ENCODE measurements at places on chromosomes 4 and X. TPM values are rescaled to one million over a fixed set of nuclear protein-coding genes. Genes with fewer than 3 reads are reported as not detected.

GRCh38 chr4:147361726-147362125 is 119.2 kb upstream of the EDNRA start:
- peak; percentile 91 for DNase-seq

GRCh38 chr4:13240066-13240465 is 244.1 kb downstream of the RAB28 start:
- peak; percentile 92 for DNase-seq

DNA sequence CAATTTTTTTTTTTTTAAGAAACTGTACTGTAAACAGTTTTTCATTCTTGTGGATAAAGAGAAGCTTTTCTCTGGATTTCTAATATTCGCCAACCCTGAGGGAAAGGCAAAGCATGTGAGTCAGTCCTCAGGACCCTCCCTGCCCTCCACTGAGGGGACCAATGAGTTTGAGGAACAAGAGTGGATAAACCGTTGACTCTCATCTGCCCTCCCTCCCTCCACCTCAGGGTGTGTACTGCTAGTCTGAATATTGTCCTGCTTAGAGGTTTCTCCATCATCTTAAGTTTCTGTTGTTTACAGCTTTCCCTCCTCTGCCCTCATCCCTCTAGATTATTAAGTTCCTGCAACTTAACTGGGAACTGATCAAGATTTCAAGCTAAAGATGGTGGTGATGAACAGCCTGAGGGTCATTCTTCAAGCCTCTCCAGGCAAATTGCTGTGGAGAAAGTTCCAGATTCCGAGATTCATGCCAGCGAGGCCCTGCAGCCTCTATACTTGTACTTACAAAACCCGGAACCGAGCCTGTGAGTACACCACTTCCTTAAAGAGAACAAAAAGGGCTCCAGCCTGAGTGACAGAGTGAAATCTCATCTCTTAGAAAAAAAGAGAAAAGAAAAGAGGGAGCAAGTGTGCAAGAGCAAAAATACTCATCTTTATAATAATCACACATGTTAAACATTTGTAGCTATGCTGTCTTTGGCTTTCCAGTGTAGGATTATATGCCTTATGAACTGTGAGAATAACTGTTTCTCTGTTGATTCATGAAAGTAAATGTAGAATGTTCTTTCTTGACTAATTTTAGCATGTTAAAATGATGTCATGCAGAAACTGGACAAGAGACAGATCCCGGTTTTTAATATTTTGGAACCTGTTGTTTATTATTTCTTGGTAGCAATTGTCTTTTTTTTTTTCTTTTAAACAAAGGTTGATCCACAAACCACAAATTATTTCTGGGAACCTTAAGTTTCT is 11.9 kb downstream of the CA5B start:
- DNase-seq, result no peak

DNA sequence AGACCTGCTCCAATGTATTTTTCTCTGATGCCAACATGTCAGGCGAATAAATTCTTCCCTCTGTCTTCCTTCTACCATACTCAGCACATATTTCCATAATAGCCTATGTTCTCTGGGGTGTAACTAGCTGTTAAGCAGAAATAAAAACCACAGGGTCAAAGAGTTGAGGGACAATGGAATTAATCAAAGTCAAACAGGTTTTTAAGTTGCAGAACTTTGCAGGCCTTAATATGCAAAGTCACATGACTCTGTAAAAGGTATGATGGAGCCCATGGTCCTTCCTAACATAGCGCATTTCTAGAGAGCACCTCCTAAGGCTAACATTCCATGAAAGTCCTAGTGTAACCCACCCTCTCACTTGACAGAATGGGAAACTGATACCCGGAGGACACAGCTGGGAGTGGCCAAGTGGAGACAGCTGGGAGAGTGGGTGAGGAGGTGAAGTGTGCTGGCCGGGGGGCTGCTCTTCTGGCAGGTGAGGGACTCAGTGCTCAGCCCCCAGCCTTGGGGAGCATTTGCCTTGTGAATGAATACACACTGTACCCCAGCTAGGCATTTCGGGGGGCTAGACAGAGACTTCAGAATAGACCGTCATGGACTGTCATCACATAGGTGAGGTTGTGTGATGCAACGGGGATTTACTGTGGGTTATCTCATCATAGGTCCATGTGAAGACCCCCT is 8.4 kb upstream of the SORCS2 start:
- no peak for DNase-seq

UGT2B11 gene
- not detected for total RNA-seq

DNA sequence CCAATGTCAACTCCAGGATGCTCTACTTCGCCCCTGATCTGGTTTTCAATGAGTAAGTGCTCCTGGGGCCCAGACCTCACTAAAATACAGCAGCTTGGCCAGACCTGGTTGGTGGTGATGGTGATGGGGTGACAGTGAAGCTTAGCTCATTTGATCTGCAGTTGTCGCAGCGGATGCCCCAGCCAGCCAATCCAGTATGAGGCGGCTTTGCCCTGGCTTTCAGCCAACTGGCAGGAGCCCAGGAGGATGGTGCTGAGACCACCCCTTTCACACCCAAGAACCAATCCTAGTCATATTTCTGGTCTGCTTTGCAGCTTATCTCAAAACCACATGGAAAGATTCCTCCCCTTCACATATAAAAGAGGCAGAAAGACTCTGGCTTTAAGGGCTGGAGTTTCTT is 173.8 kb downstream of the AR start:
- no peak for DNase-seq

GRCh38 chrX:489820-490219 is 103.1 kb upstream of the PPP2R3B start:
- DNase-seq, result no peak

- DNase-seq, result no peak
Observed at GRCh38 chr4:11839889-11840288, 411.2 kb upstream of the HS3ST1 start.

BGN gene
- total RNA-seq, result 87.7 TPM

- DNase-seq, result no peak
Observed at GRCh38 chr4:185878633-185879032, 66.6 kb upstream of the SORBS2 start.

GRCh38 chrX:1138476-1139184 is 73.8 kb downstream of the CRLF2 start:
- DNase-seq, result no peak

GRCh38 chr4:37890801-37891259 is at the start of gene TBC1D1:
TBC1D1 (plus strand) TSS chr4:37891084; CDS start chr4:37902096, 11,012 bp downstream.
- DNase-seq, result no peak

- peak; percentile 57 for DNase-seq
Observed at GRCh38 chr4:85842540-85842939, 367.6 kb downstream of the ARHGAP24 start.

DNA sequence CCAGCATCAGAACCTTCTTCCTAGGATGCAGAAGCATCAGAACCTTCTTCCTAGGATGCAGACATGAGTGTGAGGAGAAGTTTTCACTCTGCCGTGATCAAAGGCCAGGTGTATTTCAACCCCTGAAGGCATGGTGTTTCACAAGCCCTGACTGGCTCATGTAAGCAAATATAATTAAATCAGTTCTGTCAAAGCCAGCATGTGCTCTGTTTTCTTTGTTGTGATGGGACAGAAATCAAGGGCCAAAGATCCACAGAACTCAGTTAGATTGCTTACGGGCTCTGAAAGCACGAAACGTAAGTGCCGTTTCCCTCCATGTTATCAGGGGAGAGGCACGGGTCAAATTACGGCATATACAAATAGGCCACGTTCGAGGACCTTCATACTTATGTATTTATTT is 32.0 kb upstream of the CLDN24 start:
- DNase-seq, result no peak

DNA sequence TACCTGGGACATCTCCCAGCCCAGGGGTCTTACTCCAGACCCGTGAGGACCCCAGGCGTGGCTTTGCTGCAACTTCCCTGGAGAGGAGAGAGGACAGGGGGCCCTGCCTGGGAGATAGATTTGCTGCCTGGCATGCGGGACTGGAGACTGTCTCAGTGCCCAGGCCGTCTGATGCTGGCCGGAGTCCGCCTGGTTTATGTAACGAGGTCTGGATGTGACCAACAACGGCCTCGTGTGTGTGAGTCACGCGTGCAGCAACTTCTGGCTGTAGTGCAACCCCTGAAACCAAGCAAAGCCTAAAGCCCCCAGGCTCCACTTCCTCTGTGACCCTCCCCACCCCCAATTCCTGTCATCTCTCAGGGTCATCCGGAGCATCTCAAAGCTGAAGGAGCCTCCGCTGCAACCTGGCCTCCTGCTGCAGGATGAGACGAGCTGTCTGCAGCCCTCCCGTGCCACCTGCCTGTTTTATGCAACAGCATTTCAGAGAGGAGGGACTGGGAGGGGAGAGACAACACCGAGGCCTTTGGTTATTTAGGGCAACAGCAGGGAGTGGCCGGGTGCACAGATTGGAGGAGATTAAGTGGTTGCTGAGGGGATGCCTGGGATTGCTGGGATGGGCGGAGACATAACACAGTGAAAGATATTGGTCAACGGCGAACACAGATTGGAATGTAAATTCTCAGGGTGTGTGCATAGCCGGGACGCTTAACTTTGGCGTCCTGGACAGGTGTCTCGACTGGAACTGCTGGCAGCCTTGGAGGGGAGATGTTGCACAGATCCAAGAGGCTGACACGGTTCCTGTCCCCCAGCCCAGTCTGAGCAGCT is 16.0 kb downstream of the XG start:
- DNase-seq, result peak; percentile 19

TGIF2LX gene
- total RNA-seq, result not detected

GRCh38 chr4:76718021-76718420 is 179.9 kb downstream of the SOWAHB start:
- no peak for DNase-seq

DNA sequence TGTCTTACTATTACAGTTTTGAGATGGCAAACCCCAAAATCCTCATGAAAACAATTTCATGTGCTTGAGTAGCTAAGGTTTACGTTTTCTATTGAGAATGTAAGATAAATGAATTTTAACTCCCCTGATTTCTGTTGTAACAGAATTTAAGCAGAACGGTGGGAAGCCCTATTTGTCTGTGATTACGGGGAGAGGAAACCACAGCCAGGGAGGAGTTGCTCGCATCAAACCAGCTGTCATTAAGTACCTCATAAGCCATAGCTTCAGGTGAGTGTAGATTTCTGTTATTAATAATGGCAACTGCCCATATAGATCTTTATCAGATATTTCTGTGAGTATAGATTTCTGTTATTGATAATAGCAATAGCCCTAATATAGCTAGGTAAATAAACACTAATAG is 44.2 kb upstream of the RHOH start:
- no peak for DNase-seq
